Fibroblast of the conjunctiva (primary cell): ENCODE measurements at places on chromosomes 13 and 19.

- peak; percentile 47 for DNase-seq
These were observed 180.5 kb downstream of the IRS2 start for GRCh38 chr13:109605846-109606245.

- DNase-seq: no peak
These were observed 36.2 kb downstream of the C13orf46 start for GRCh38 chr13:113937527-113938180.

- no peak for DNase-seq
These were observed 37.7 kb upstream of the PDCD5 start for GRCh38 chr19:32543115-32543900.

DNA sequence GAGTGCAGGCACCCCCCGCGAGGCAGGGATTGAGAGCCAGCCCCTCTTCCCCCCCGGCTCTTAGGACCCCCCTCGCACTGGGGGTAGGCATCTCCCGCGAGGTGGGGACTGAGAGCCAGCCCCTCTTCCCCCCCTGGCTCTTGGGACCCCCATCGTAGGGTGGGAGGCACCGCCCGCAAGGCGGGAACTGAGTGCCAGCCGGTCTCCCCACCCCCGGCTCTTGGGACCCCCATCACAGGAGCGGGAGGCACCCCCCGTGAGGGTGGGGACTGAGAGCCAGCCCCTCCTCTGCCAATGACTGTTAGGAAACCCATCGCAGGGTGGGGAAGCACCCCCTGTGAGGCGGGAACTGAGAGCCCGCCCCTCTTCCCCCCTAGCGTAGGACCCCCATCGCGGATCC, 363.4 kb upstream of the SPRY2 start:
- DNase-seq: no peak

GRCh38 chr13:98827449-98827848, 75.0 kb upstream of the SLC15A1 start:
- DNase-seq: no peak

GRCh38 chr13:97822377-97822776, 131.1 kb upstream of the IPO5 start:
- DNase-seq: no peak

DNA sequence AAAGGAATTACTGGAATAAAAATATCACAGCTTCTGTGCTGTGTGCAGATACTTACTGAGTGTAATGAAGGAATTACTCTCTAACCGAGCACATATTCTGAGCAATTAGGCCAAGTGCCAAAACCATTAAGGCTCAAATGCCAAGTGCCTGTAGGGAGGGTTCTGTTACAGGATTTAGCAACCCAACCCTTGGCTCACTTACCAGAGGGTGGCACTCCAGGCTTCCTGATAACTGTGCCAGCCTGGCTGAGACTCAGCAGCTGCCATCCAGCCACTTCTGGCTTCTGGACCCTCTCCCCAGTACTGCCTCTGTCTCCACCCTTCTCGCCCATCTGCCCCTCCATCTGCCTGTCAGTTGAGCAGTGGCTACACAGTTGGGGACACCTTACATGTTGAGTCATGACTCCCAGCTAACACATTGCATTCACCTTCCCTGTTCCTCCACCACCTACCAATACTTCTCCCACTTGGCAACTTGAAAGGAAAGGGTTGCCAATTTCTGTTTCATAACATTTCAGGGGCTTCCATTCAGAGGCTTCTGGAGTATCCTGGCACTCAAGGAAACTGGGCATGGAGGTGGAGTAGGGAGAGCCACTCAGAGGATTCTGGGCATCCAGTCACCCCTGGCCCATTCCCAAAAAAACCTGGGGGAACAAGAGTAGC, 110.5 kb downstream of the COG6 start:
- no peak for DNase-seq

DNA sequence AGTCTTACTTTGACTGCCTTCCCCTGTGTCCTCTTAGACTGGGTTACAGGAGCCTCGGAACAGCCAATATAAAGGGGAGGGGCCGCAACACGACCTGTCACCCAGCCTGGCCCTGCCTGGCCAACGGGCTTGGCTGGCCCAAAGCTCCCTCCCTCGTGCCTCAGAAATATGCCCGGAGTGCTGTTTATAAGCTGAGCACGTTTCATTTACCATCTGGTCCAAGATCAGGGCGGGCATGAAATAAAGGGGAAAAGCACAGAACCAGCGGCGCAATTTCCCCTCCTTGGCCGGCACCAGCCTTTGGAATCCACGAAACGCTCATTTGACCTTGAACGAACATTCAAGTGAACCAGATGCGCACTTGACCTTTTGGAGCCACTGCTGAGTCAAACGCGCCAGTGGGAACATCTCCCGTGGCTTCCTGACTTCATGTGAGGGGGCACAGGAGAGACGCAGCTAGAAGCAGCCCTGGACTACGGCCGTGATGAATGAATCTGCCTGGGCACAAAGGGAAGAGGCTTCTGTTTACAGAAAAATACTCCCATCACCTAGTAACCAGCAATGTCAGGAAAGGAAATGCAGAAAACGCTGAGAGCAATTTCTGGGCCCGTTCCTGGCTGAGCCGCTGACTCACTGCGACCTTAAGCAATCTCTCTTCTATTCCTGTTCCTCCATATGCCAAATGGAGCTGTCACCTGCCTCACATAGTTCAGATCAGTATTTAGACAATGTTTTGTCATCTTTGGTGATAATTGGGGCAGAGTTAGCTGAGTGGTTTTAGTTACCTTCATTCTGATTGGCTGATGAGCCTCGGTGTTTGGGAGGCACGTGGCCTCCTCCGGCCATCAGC, 53.3 kb downstream of the RFX2 start:
- peak; percentile 92 for DNase-seq

DNA sequence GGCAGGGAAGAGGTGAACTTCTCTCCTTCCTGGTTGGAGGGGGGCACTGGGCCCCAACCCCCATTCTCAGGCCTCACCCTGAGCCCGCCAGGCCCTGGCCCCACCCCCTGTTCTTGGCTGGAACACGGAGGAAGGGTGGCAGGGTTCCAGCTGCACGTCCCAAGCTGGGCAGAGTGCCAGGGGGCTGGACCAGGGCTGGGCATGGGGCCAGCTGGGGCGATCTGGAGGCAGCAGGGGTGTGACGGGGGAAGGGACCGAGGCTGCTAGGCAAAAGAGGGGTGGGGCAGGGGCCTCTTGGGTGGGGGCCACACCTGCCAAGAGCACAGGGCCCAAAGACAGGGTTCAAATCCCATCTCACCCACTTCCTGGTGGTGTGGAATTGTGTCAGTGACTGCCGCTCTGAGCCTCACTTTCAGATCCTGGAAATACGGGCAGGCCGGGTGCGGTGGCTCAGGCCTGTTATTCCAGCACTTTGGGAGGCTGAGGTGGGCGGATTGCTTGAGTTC, 2.2 kb downstream of the HIF3A start:
- peak; percentile 95 for DNase-seq

DNA sequence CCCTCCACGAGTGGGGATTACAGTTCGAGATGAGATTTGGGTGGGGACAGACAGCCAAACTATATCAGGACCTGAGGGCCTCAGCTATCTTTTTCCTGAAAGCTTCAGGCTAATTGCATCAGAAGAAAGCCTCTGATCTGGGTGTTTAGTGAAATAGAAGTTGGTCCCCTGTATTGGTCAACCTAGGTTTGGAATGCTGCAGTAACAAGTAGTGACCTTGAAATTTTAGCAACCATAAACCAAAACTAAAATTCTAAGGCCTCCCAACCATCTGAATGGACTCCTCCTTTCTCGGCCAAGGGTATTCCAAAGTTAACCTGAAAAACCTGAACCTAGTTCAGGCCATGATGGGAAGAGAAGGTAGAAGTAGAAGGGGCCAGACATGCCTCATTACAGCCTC, 34.9 kb upstream of the OR10H1 start:
- DNase-seq: no peak

DNA sequence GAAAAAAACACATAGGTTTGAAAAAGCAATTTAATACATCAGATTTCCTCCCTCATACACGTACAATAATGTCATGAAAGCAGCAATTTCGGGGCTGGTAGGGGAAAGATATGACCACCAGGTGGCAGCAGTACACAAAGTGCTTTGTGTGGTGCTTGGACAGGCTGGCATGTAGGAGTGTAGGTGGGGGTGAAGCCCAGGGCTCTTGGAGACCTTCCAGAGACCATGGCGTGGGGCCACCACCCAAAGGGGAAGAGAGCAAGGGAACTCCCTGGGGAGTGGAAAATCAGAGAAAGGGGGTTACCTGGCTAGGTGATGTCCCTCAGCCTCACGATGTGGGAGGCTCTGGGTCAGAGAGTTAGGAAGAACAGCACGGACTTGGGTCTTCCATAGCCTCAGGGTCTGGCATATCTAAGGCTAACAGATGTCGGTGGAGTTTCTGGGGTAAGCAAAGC, 11.8 kb upstream of the CCNA1 start:
- peak; percentile 62 for DNase-seq

GRCh38 chr13:46866150-46866549, 30.7 kb downstream of the HTR2A start:
- DNase-seq: peak; percentile 9

DNA sequence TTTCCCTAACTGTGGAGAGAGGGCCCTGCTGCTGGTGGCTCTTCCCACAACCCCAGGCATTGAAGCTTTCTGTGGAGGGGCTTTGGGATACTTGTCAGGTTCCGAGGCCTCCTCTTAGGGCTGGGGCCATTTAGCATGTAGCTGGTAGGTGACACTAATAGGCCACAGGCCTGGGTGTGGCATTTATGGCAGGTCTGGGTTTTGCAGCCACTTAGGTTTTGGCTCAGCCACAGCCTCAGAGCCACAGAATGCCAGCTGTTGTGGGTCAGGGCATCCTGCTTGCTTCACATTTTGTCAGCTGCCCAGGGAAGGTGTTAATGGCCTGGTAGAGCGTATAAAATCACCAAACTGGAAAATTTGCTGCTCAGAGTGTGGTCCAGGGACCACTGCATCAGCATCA, 15.7 kb downstream of the FAM124A start:
- no peak for DNase-seq

GRCh38 chr19:9751446-9751845, 17.1 kb downstream of the ZNF846 start:
- no peak for DNase-seq

DNA sequence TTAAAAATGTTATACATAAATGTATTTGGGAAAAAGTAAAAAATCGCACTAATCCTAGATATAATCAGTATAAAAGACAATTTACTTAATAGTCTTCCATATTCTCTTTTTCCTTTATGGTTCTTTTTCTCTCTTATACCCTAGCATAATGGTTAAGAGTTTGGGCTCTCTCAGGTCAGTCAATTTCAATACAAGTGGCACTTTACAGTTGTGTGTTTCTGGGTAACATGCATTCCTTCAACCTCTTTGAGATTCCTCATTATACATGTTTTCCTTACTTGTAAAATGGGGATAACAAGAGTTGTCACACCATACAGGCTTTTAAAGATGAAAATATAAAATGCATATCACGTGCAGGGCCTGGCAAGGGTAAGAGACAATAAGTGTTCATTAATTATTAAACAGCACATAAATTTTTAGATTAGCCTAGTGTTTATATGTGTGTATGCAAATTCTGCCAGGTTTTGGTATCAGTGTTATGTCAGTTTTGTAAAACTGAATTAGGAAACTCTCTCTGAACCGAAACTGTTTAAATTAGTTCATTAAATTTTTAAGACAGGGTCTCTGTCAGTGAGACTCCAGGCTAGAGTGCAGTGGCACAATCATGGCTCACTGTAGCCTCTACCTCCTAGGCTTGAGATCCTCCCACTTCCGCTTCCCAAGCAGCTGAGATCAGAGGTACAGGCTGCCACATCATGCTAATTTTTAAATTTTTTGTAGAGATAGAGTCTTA, 49.8 kb downstream of the ELF1 start:
- no peak for DNase-seq

DNA sequence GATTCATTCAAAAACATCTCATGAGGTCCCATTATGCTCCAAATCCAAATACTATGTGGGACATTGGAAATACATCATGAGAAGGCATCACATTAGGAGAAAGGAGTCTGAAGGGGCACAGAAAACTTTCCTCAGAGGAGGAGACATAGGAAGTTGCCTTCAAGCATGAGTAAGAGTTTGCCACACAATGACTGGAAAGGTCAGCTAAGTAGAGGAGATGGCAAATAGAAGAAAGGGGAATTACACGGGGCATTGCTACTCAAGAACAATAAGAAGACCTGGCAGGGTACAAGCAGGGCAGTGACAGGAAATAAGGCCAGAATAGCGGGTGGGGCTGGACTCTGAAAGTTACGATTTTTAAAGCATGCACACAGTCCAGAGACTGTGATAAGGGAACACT, 231.6 kb downstream of the SPRY2 start:
- DNase-seq: no peak

GRCh38 chr13:40987606-40988280, 31.4 kb downstream of the ELF1 start:
- DNase-seq: no peak

- no peak for DNase-seq
These were observed 13.6 kb downstream of the C19orf25 start for GRCh38 chr19:1465191-1466016.

DNA sequence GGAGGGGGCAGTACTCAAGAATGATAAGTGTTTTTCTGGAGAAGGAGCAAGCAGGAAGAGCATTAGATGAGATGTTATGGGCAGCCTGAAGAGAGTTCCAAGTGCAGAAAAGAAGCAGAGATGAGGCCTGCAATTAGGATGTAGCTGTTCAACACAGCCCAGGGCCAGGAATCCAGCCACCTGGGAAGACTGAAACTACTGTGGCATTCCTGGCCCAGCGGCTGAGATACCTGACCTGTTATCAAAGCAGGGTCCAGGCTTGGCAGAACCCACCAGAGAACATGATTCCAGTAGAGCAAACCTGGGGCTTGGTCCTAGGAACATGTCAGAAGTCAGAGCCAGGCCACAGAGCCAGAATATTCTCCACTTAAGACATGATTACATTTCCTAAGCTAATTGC, 73.3 kb upstream of the LRCH1 start:
- no peak for DNase-seq

DNA sequence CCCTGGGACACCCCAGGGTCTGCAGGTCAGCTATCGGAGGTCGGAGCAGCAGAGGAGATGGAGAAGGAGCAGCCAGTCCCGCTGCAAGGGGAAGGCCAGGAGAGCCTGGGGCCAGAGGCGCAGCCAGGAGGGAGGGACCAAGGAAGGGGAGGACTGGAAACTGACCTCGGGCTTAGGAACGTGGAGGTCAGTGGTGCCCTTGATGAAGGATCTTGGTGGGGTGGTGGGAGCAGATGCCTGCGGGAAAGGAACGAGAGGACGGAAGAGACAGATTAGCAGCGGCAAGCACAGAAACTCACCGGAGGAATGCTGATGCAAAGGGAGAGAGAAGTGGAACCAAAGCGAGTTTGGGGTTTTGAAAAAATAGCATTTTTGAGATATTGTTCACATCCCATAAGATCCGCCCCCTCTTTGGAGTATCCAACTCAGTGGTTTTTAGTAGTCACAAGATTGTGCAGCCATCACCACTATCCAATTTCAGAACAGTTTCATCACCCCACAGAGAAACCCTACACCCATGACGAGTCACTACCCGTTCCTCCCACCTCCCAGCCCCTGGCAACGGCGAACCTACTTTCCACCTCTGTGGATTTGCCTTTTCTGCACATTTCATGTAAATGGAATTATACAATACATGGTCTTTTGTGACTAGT, 22.1 kb downstream of the PLEKHF1 start:
- DNase-seq: peak; percentile 98

DNA sequence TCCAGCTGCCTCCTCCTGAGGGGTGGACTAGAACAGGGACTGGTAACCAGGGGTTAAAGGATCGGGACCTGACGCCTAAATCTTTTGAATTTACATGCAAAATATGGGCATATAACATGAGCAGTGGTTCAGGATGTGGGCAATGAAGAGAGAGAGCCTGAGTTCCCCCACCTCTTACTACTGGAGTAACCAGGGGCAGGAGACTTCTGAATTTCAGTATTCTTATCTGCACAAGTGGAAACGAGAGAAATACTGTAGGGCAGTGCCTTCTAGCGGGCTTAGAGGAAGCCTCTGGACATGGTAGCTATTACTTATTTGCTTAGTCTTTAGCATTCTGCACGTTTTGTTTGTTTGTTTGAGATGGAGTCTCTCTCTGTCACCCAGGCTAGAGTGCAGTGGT, 26.3 kb downstream of the BCAT2 start:
- DNase-seq: no peak
